ENCODE measurements at places on chromosomes 6 and 20. TPM values are rescaled to one million over a fixed set of nuclear protein-coding genes. Genes with fewer than 3 reads are reported as not detected.

Gene IYD
- total RNA-seq, result not detected

- DNase-seq, result no peak
These were observed 10.1 kb downstream of the PKHD1 start for GRCh38 chr6:52077180-52077884.

GRCh38 chr6:31871046-31871659 is 7.6 kb downstream of the SLC44A4 start:
- DNase-seq, result peak; percentile 19

Gene DUSP15
- total RNA-seq, result 9.9 TPM

Gene PROCR
- 62.2 TPM for total RNA-seq

DNA sequence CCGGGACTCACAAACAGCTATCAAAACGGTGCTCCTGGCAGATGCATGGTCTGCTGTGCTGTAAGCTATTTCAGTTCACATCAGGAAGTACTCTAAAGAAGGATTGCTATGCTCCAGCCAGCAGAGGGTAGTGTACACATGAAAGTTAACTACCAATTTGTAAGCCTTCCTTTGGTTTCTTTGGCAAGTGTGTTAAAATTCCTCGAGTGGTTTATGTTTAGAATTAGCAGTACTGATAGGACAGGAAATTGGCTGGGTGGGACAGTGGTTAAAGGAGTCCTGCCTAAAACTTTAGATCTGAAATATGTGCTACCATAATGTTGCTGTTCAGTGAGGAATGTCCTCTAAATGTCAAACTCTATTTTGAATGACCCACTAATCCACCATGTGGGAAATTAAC is 47.4 kb downstream of the TRMT11 start:
- DNase-seq, result peak; percentile 97

Gene DYNLT1
- total RNA-seq, result 138 TPM

DNA sequence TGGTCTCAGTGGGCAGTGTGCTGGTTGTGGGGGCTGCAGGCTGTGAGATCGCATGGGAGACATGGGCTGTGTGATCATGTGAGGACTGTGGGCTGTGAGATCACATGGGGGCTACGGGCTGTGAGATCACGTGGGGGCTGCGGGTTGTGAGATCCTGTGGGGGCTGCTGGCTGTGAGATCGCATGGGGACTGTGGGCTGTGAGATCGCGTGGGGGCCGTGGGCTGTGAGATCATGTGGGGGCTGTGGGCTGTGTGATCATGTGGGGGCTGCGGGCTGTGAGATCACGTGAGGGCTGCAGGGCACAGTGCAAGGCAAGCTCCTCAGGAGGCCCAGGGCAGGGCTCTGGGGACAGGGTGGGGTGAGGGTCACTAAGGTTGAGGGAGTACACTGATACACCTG is 140.5 kb upstream of the CST7 start:
- no peak for DNase-seq

Gene PPP1R3D
- 4.8 TPM for total RNA-seq

- DNase-seq, result no peak
These were observed 100.6 kb downstream of the SOX4 start for GRCh38 chr6:21694168-21694567.

- DNase-seq, result no peak
These were observed 83.2 kb downstream of the GCLC start for GRCh38 chr6:53461696-53462095.

- no peak for DNase-seq
These were observed 417.0 kb upstream of the JAG1 start for GRCh38 chr20:11090751-11091150.

Gene FOXA2
- total RNA-seq, result not detected

Gene FOXC1
- 15.7 TPM for total RNA-seq

Gene CLPSL1
- total RNA-seq, result not detected

DNA sequence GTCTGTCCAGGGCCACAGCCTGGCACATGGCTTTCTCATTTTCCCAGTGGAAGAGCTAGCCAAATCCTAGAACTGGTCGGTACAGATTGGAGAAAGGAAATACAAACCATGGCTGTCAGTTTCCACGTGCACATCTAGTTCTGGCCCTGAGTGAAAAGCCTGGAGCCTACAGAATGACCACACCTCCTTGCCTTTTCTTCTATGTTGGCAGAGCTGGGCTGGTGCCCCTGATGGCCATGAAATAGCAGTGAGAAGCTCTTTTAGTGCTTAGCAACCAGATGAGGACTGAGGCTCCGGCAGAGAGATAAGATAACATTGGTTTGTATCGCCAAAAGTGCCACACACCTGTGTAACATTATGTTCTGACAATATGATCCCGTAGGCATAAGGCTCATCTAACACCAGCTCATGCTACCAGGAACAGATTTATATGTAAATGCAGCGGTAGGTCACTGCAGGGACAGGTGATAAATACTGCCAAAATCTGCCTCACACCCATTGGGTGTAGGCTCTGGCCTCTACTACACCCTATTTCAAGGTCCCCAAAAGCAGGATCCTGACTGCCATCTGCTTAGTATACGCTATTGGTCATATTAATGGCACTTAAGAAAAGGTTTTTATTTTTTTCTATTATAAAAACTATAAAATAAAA is 39.9 kb upstream of the TBC1D7 start:
- no peak for DNase-seq

DNA sequence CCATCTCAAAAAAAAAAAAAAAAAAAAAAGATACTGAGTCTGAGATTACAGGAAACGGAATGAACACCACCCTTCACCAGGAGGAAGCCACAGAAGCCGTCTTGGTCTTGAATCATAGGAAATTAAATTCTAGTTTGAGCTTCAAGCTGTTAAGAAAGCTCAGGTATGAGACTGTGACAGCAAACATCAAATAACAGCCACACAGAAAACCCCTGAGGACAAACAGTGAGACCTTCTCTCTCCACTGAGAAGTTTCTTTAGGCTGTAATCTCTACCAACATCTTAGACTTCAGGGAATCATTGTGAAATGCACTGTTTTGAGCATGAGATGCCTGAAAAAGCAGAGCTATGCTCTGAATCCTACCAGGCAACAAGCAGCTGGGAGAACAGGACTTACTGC is 30.8 kb downstream of the PDE10A start:
- DNase-seq, result peak; percentile 18

- DNase-seq, result no peak
These were observed 904 bp downstream of the MDFI start for GRCh38 chr6:41638935-41639808.

- no peak for DNase-seq
These were observed 280.5 kb downstream of the CLVS2 start for GRCh38 chr6:123276546-123276980.

Gene COL9A3
- 0.98 TPM for total RNA-seq

DNA sequence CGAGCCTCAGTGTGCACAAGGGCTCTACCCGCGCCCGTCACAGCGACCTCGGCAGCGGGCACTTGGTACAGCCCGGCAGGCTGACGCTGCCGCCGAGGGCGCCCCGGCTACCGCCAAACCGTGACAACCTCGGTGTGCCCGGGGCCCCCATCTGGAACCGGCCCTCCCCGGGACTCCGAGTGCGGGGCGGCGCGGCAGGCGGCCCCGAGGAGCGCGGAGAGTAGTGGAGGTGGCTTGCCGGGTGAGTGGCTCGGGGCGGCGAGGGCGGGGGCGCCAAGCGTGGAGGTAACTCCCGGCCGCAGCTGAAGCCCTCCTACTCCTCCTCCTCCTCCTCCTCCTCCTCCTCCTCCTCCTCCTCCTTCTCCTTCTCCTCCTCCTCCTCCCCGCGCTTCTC is at the start of gene ISM1:
ISM1 (plus strand) TSS at position 371 of the 394 bp plus-strand sequence. CDS start 503 bp downstream, outside the sequence.
- no peak for DNase-seq

DNA sequence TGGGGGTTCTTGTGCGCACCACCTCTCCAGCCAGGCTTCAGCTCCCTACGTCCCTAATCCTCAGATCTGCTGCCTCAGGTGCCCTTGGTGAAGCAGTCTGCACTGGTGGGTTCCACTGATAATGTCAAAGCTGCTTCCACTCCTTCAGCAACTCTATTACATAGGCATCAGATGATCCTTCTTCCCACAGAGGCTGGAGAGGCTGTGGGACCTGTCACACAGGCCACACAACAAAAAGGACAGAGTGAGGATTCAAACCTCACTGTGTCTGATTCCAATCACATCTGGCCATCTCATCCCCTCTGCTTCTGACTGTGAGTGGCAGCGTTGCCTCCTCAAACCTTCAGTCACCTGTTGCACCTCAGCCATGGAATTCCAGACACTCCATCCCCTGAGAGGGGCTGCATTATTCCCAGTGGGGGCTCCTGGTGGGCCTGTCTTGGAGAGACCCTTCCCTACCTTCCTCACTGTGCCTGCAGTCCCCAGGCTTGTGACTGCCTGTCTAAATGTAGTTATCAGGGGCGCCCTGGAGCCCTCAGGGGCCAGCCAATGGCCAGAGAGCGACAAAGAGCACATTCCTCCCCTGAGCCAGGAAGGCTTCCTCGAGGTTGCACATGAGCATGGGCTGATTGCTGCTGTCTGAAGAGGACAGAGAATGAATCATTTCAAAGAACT is 211.4 kb upstream of the ECI2 start:
- DNase-seq, result peak; percentile 15

DNA sequence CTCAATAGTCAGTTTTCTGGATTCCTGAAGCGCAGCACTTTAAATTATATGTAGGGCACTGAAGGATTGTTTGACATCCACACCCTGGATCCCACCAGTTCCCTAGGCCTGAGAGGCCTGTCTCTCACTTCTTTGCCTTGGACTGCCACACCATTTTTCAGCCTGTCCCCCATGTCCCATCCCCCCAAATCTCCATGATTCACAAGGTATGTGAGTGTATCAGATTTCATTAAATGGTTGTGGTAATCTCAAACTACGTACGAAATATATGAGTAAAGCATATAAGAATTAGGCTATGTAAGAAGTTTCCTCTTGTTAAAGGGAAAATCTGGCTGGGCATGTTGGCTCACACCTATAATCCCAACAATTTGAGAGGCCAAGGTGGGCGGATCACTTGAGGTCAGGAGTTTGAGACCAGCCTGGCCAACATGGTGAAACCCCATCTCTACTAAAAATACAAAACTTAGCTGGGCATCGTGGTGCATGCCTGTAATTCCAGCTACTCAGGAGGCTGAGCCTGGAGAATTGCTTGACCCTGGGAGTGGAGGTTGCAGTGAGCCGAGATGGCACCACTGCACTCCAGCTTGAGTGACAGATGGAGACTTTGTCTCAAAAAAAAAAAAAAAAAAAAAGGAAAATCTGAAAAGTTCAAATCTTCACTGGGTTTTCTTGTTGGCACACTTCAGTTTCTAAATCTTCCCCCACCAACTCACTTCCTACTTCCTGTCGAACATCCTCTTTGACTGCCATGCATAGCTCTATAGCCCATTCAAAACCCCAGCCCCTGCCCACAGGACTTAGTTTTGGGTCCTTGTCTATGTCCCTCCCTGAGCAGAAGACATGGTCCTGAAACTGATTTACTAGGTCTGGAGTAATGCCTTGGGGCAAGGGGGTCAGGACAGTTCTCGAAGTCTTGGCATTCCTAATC is 97.3 kb upstream of the SHLD1 start:
- peak; percentile 66 for DNase-seq

Gene MYMX
- not detected for total RNA-seq

DNA sequence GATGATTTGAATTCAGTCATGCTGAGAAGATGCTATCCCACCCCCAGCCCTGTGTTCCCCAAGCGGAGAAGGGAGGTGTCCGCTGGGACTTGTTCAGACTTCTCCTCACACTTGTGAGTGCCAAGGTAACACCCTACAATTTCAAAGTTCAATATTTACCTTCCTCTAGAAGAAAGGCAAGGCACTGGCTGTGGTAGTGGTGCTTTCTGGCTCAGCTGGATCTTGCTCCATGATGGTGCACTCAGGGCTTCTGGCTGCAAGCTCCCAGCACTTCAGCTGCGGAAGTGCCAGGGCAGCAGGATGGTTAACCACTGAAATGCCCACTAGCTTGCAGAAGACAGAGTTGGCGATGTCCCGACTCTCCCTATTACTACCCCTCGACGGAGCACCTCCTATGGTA is 135.4 kb downstream of the MTFR2 start:
- no peak for DNase-seq

DNA sequence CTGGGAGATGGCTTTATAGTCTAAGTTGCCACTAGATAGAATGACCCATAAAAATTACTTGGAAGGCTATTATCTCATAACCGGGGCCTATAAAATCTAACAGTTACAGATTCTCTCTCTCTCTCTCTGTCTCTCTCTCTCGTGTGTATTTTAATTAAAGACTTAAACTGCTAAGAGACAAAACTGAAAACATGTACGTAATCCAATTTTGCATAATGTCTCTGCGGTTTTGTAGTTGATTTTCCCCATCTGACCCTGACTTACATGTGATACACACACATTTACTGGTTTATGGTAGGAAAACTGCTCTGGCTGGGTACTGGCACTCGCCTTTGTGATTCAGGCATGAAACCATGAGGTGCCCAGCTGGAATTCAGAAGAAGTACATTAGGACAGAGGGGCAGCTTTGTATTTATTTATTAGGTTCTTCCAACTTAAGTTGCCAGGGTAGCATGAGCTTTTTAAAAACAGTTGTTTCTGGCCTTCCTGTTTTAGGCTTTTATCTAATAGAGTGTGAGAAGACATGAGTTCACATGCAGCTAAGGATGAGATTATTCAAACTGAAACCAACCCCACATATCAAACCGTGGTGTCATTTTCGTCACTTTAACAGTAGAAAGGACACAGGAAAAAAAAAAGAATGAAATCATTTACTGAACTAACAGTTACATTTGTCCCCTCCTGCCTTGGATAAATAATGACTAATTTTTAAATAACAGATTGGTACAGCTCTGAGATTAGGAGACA is 182.5 kb downstream of the GMPR start:
- peak; percentile 60 for DNase-seq

- DNase-seq, result no peak
These were observed 38.0 kb upstream of the FAM50B start for GRCh38 chr6:3811191-3811590.

DNA sequence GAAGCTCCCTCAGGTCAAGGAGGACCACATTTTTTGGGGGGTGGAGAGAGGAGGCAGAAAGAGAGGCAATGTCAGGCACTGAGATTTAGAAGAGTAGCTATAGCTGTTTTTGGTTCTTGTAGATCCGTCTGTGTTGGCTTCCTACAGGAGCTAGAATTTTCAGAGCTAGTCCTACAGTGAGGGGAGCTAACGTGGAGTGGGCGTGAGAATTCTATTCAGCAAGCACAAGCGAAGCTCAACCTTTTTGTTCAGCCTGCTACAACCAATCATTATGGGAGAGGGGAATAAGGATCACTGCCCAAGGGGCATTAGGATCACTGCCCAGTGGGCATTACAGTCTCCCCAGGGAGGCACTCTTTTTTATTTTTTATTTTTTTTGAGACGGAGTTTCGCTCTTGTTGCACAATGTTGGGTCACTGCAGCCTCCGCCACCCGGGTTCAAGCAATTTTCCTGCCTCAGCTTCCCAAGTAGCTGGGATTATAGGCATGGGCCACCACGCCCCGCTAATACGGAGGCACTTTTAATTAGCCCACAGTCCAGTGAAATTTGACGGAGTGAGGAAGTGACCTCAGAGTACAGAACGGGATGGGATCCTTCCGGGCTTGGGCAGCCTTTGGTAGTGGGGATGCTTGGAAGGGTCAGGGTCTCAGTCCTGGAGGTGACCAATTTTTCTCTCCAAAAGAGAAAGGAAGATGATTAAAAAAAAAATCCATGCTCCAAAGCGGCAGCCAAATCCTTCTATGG is 1.1 kb upstream of the PANK2 start:
- no peak for DNase-seq

DNA sequence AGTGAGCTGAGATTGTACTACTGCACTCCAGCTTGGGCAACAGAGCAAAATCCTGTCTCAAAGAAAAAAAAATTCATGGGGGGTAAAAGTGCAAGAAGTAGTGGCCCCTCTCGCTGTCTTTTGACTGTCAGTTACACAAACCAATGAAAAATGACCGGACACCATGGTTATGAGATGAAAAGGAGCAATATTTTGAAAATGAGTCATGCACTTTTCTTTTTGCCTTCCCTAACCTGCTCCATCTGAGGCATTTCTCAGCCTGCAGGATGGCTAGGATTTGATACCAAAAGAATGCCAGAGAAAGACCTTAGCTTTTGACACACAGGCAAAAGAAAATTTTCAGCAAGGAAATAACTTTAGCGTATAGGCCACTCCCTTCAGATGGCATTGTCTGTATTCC is 181.7 kb upstream of the ARID1B start:
- DNase-seq, result no peak
